Stimulated activated CD4-positive, alpha-beta T cell treated with anti-CD3 and anti-CD28 coated beads, Interleukin-1b, Interleukin-23, amount 100 ng/mL, for 1 hour (primary cell): ENCODE measurements at places on chromosomes 5 and 9.

DNA sequence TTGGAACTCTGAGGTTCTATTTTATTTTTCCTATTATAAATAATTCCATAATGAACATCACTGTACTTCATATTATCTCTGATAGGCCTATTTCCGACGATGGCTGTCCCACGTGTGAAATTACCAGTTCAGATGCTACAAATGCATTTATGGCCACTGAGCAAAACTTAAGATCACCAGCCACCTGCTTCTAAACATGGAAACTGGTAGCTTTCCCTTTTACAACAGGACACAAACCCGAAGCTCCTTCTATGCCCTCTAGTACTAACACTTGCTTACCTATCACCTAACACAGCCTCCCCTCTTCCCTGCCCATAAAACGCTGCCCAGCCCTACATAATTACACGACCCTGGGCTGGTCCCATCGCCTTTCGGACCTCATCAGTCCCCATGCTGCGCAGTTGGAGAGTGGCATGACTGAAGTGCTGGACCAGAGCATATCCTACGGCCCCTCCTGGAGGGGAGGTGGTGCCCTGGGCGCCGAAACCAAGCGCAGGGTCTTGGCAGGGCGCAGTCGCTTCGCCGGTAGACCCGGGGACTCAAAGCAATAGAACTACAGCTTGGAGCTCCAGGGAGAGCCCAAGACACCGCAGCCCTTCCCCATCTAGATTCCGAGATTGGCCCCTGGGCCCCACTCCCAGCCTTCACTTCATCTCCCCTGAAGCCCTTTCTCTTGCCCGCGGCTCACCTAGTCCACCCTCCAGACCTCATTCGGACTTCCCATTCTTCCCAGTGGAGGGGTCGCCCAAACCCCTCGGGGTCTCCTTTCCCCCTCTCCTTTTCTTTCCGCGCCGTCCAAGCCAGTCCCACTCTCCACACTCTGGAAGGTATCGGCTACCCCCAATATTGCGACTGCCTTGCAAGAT is 1.0 kb upstream of the SAP30L start:
- DNase-seq: no peak

- DNase-seq: no peak
These were observed 48.1 kb upstream of the SH3PXD2B start for GRCh38 chr5:172502410-172502809.

DNA sequence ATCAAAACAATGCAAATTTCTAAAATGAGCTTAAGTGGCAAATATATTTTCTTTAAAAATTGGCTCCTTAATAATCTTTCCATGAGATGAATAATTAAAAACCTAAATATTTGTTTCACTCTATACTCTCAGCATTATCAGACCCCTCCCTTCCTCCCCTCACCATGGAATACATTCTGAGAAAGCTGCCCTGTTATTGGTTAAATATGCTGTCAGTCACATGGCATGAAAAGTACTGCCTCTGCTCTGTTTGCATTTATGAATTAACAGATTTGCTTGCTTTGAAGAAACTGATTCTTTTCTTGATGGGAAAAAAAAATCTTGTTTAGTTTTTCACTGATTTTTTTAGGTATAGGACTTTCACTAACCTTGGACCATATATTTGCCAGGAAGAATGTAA is 17.0 kb upstream of the RPS23 start:
- no peak for DNase-seq

GRCh38 chr5:102090770-102091169 is 205.3 kb downstream of the SLCO4C1 start:
- DNase-seq: no peak

DNA sequence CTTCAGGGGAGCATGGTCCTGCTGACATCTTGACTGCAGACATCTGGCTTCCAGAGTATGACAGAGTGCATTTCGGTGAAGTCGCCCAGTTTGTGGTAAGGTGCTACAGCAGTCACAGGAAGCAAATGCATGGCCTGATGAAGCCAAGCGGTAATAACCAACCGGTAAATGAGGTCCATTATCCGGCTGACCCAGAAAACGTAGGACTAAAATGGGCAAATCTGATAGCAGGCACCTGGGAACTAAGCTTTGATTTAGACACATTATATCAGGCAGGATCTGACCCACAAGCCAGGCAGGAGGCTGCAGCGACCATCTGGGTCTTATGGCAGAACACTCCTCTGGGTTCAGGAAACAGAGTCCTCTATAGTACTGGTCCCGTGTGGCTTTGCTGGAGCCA is 454.6 kb downstream of the GADD45G start:
- no peak for DNase-seq

- no peak for DNase-seq
These were observed 55.6 kb downstream of the FANCC start for GRCh38 chr9:95261890-95262289.

- no peak for DNase-seq
These were observed 137.5 kb downstream of the CPLANE1 start for GRCh38 chr5:37111426-37112382.

- no peak for DNase-seq
These were observed 37.8 kb upstream of the LPAR1 start for GRCh38 chr9:111076042-111076441.

- DNase-seq: no peak
These were observed 22.8 kb downstream of the CSNK1A1 start for GRCh38 chr5:149528281-149529060.

DNA sequence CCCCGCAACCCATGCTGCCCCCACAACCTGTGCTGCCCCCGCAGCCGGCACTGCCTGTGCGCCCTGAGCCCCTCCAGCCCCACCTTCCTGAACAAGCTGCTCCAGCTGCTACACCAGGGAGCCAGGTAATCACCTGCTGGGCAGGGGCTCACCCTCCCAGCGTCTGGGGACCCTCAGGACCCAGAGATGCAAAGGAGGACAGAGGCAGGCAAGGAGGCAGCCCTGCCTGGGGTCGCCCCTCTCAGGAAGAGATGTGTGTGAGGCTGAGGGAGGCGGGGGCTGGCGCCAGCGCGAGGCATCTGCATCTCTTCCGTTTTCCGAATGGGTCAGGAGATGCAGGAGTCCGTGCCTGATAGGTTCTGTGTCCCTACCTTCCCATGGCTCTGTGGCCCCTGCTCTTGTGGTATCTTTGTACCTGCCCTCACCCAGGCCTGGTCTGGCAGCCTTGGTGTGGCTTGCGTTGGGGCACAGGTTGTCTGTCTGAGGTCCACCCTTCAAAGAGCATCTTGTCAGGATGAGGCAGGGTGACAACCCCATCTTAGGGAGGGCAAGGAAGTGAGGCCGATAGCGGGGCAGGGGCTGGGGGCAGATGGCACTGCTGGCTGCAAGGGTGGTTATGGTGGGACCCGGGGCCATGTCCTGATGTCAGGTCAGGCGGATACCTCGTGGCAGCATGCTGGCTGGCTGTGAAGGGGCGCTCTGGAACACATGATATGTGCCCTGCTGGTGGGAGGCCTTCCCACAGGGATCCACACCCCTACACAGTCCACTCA is 75.7 kb downstream of the WNK2 start:
- no peak for DNase-seq

DNA sequence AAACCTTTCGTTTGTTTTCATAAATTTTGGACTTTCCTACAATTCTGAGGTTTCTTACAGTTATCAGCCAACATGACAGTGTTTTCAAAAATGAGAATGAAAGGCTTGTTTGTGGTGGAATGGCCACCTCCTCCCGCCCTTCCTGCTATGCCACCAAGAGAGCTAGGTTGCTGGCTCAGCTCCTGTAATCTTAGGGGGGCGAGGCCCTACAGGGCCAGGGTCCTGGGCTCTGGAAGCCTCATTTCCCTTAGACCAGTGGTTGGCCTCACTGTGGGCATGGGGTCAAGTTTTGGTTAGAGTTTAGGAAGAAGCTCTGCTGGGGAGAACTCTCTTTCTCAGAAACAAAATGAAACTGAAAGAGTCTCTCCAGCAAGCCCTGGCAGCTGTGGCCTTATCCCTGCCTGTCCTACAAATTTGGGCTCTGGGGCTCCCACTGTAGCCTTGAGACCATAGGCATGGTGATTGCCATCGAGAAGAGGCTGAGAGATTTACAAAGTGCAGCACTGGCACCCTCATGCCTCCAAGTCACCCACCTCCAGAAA is 66.2 kb downstream of the IRX1 start:
- no peak for DNase-seq

GRCh38 chr5:55406292-55406691 is 98.5 kb downstream of the MTREX start:
- no peak for DNase-seq

DNA sequence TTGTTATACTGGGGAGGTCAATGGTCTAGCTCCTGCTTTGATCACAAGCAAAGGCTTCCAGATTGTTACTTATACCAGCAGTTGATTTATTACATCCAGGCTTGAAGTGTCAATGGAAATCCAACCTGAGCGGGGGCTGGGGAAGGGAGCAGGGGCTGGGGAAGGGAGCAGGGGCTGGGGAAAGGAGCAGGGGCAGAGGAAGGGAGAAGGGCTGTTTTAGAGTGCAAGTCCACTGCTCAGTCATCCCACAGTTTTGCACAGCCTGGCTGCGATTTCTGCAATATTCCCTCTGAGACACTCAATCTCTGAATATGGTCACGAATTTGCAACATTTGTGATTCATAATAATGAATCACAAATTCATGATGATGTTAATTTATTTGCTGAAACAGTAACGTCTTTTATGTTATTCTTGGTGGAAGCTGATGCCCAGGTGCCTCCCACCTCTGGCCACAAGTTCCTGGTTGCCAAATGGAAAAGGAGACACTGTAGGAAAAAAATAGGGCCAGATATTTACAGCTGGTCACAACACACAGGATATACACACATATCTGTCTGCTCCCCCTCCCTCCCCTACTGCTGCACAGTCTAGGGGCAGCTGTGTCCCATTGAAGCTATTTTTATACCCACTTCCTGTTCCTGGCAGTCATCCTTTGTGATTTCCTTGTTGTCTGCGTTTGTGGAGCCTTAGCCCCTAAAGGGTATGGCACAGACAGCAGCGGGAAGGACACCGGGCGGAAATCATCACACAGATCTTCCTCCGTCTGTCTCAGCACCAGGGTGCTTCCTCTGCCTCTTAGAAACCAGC is 325.1 kb downstream of the GADD45G start:
- no peak for DNase-seq

GRCh38 chr5:14900693-14901461 is 29.3 kb upstream of the ANKH start:
- DNase-seq: no peak

GRCh38 chr5:146301626-146302025 is 37.0 kb upstream of the POU4F3 start:
- no peak for DNase-seq

DNA sequence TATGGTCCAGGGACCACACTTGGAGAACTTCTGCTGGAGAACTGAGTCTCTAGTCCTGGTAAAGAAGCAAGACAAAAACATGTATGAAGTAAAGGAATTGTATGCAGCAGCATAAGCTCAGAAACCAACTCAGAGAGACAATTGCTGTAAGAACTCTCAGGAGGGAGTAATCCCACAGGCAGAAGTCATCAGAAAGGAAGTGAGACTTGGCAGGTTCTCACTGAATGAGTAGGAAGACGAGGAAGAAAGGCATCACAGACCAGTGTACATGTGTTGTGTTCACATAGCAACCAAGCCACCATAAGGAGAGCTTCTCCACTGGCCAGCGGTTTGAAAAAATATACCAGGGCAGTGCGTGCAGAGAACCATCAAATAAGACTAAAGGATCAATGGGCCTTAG is 57.9 kb upstream of the FST start:
- DNase-seq: no peak

DNA sequence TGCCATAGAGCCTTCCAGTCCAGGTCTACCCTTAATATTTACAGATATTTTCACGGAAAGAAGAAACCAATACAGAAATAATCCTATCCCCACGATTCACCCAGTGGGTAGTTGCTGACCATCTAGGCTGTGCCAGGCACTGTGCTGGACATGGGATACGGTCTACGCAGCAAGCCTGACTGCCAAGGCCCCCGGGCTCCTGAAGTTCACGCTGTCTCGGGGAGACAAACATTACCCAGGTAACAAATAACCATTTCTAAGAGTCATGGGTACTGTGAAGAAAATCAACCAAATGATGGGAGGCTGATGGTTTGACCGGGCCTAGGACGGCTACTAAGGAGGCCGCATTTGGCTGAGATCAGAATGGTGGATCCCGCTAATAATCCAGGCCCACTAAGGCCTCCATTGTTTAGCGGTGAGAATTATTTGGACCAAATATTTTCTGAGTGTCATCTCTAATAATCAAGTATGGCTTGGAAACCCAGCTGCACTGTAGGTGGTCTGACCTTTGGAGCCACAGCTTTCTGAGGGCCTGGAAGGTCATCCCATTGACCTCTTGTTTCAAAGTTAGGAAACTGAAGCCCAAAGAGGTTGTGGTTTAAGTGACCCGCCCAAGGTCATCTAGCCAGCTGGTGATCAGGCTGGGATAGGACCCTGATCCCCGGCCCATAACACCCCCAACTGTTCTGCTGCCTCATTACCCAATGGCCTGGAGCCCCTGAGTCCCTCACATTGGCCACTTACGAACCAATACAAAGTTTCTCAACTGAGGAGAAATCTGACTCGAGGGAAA is 82.4 kb downstream of the AK8 start:
- DNase-seq: no peak

GRCh38 chr9:136401173-136401922 is 1.4 kb upstream of the SNAPC4 start:
- DNase-seq: no peak

- DNase-seq: no peak
These were observed 29.0 kb downstream of the RGS3 start for GRCh38 chr9:113492343-113493202.
